Kasumi-1 (cell line): ENCODE measurements at places on chromosomes 6 and 20.

GRCh38 chr6:119633461-119633860 lies 283.9 kb upstream of the MAN1A1 start:
- DNase-seq, result no peak

- DNase-seq, result no peak
Measured at GRCh38 chr6:168221000-168221399, 98.6 kb downstream of the DACT2 start.

- no peak for DNase-seq
Measured at GRCh38 chr6:33236328-33236727, 28.0 kb downstream of the RING1 start.

DNA sequence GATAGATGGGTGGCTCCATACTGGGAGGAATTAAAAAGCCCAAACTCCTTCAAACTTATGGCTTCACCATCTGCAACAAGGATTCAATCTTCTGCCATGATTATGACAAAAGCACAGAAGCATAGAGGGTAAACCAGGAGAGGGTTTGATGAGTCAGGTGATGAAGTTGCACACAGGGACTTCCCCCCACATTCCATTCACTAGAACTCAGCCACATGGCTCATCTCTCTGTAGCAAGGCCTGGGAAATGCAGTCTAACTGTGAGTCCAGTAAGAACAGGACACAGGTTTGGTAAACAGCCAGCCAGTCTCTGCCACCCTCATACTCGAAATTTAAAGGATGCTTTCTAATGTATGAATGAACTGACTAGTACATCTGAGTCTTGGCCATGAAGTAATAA lies 142.9 kb downstream of the HIVEP2 start:
- DNase-seq, result no peak

DNA sequence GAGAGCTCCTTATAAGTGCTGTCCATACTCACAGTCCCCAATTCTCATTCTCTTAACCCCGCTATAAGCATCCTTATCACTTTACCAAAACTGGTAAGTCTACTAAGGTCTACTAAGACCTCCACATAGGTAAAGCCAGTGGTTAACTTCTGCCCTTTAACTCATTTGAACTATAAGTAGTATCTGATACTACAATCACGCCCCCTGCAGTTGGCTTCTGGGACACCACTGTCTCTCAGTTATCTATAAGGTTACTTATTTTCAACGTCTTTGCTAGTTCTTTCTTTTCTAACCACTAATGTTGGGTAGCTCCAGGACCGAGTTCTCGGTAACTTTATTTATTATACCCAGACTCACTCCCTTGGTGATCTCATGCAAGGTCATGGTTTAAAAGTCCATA lies 142.6 kb downstream of the ARHGAP18 start:
- peak; percentile 52 for DNase-seq

- no peak for DNase-seq
Measured at GRCh38 chr20:25039697-25040437, 18.1 kb downstream of the ACSS1 start.

DNA sequence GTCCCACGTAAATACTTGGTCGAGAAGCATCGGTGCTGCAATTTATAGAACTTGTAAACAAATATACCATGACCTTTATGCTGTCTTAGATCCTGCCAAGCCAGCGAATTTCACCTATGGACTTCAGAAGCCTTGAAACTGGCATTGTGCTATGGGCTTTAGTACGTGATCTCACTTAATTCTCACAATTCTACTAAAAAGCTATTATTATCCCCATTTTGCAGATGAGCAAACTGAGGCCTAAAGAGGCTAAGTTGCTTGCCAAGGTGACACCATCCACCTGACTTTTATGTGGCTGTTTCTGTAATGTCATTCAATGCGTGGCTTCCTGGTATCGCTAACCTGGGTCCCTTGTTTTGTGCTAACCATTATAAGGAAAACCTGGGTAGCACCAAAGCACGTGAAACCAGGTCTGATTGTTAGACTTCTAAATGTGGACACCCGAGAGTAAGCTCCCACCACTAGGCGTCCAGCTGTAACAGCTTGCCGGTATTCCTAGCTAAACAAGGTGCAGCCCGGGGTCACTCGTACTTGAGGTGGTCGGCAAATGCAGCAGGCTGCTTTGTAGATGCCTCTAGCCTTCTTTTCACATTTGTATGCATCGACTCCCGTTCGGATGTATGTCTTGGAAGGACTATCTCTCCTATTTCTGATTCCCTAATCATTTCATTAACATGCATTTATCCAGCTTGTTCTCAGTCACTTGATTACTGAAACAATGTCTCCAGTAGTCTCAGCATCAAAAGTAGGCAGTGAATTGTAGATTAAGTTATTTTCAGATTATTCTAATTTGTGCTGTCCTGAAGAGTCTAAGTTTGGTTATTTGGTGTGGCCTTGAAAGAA lies 1.1 kb downstream of the SYNJ2 start:
- no peak for DNase-seq

GRCh38 chr6:169776379-169776778 lies 25.0 kb downstream of the ERMARD start:
- no peak for DNase-seq

DNA sequence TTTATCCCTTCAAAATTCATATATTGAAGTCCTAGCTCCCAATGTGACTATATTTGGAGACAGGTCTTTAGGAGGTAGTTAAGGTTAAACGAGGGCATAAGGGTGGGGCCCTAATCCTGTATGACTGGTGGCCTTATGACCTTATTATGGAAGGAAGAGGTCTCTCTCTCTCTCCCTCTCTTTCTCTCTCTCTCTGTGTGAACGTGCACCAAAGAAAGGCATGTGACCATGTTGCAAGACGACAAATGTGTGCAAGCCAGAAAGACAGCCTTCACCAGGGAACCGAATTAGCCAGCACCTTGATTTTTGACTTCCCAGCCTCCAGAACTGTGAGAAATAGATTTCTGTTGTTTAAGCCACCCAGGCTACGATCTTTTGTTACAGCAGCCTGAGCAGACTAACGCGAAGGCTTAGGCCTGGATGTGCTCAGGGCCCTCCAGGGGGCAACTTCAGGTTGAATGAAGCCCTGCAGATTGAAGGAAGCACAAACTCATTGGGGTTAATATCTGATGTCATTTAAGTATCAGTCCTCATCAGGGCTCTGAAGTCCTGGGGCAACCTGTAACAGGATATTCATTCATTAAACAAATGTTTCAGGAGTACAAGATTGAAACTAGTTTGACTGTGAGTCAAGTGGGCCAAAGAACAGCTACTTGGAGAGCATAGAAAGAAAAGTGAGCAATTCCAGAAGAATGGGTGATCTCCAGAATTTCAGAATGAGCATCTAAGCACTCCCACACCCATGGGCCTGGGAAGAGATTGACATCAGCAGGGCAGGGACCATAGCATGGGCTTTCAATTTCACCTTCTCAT lies 157.4 kb upstream of the TNFAIP3 start:
- DNase-seq, result no peak

DNA sequence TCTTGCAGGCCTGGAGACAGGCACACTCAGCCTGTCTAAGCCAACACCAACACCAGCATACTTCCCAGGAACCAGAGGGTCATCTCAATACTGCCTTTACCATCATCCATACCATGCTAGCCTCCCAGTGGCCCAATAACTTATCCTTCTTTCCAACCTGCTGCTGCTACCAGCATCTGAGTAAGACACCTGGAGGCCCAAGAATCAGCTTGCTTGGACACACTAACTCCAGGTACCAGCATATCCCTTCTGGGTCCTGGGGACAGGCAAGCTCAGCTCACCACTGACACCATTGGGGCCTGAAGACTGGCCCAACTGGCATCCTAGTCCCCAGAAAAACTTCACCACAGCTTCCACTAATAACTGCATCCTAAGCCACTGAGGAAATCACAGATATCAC lies 205.3 kb downstream of the CD109 start:
- no peak for DNase-seq

- no peak for DNase-seq
Measured at GRCh38 chr20:23823621-23824324, 2.8 kb downstream of the CST2 start.

- no peak for DNase-seq
Measured at GRCh38 chr20:47419953-47420514, 63.5 kb upstream of the ZMYND8 start.

- DNase-seq, result no peak
Measured at GRCh38 chr6:24545691-24546090, 50.9 kb downstream of the ALDH5A1 start.

DNA sequence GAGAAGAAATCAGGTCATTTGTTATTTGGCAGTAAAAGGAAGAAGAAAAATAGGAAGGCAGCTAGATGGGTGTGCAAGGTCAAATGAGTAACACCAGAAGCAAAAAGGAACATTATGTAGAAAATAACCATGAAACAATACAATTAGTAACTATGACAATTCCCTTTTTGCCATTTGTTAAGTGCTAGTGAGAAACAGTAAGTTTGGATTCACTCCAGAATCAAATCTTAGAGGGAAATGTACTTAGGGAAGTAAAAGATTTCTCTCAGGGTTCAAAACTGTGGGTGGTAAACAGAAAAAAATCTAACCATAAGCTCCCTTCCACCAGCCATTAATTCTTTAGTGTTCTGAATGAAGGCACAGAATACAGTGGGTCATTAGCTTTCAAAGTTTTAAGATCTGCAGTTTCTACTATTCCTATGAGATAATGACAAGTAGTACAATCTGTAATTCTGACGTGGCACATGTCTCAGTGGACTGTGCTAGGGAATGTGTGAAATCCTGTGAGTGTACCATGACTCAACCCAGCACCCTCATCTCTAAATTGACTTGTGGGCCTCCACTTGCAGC lies 17.1 kb downstream of the REPS1 start:
- no peak for DNase-seq

- no peak for DNase-seq
Measured at GRCh38 chr6:31005249-31006020, 4.8 kb upstream of the MUC22 start.

DNA sequence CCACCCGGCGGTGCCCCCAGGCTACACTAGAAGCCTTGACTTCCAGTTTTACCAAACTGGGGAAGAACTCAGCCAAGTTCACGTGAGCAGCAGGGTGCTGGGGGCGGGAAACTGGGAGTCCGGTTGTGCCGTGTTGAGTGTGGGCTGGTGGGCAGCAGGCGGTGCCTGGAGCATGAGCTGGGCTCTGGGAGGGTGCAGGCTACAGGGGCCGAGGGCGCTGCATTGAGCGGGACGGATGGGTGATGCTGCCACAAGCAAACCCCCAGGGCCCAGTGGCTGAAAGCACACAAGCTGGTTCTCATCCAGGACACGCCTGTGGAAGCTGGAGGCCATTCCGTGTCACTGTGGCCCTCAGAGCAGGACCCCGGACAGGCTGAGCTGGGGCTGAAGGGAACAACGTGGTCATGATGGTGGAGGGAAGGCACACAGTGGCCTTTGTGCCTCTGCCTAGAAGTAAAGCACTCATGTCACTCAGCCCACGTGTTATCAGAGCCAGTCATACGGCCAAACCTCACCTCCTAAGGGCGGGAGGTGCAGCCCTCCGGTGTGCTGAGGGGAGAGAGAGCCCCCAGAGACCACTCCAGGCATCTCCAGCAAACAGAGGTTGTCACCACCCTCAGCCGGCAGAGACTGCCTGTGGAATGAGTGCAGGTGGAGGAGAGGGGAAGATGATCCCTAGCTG lies 29.5 kb downstream of the RBM38 start:
- DNase-seq, result no peak

- no peak for DNase-seq
Measured at GRCh38 chr6:118537574-118537973, 10.5 kb upstream of the PLN start.

GRCh38 chr20:53040693-53041589 lies 68.8 kb downstream of the TSHZ2 start:
- no peak for DNase-seq

- no peak for DNase-seq
Measured at GRCh38 chr6:11210386-11211138, 21.9 kb downstream of the NEDD9 start.

DNA sequence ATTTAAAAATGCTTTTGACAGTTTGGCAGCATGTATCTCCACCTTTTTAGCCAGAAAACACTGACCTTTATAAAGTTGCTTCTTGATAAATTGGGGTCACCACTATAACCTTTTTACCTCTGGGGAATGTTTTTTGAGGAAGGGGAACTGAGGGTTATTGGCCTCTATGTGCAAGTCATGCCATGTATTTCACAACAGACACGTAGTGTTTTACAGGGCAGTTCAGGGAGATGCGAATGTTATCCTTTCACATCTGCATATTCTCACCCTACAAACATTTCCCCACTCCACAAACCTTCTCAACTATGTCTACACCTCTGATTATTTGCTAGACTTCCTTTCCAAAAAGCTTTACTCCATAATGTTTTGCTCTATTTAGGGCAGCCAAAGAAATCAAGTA lies 17.0 kb upstream of the SLA2 start:
- no peak for DNase-seq

- no peak for DNase-seq
Measured at GRCh38 chr20:38818113-38819065, 12.9 kb downstream of the PPP1R16B start.
